ENCODE measurements at places on chromosomes 13 and 19.

DNA sequence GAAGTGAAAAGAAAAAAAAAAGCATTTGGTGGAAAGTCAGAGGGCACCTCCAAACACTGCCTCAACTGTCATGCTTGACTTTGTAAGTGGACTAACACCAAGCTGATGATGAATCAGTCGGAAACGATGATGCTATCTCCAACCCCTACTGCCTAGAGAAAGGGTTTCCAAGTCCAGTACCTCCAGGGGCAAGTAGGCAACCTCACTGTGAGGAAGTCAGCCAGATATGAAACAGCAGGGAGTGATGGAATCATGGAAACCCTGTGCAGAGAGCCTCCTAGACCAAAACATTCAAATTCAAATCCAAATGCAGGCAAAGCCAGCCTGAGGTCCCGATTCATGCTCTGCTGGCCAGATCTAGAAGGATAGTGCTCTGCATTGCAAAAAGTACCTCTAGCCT lies 100.9 kb upstream of the SERP2 start:
- DNase-seq = no peak

- DNase-seq = no peak
These were observed 32.7 kb upstream of the POMP start for GRCh38 chr13:28626266-28626665.

- DNase-seq = peak; percentile 9
These were observed 70.3 kb downstream of the FNDC3A start for GRCh38 chr13:49046002-49046401.

- no peak for DNase-seq
These were observed 3.7 kb downstream of the MAST3 start for GRCh38 chr19:18101268-18101667.

Data from HCEC 1CT (cell line).